ENCODE measurements at places on chromosomes 4 and X.

GRCh38 chrX:110086916-110087484, 84.1 kb downstream of the TMEM164 start:
- peak; percentile 76 for DNase-seq

GRCh38 chr4:185039508-185040273, 21.4 kb downstream of the HELT start:
- peak; percentile 87 for DNase-seq

DNA sequence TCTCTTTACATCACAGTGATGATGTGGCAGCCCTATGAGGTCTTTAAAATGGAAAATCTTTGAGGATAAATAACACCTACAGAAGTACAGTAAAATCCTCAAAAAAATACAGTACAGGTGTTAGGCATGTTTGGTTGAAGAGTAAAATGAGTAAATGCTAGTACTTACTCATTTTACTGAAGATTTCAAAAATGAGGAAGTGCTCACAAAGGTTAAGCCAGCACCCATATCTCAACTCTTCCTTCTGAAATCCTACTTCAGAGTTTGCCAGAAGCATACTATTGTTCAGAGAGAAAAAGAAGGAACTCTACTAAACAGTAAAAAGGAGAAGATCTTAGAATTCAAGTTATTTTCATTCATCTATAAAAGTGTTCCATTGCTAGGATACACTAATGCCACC, 130.9 kb downstream of the CBR4 start:
- peak; percentile 43 for DNase-seq

DNA sequence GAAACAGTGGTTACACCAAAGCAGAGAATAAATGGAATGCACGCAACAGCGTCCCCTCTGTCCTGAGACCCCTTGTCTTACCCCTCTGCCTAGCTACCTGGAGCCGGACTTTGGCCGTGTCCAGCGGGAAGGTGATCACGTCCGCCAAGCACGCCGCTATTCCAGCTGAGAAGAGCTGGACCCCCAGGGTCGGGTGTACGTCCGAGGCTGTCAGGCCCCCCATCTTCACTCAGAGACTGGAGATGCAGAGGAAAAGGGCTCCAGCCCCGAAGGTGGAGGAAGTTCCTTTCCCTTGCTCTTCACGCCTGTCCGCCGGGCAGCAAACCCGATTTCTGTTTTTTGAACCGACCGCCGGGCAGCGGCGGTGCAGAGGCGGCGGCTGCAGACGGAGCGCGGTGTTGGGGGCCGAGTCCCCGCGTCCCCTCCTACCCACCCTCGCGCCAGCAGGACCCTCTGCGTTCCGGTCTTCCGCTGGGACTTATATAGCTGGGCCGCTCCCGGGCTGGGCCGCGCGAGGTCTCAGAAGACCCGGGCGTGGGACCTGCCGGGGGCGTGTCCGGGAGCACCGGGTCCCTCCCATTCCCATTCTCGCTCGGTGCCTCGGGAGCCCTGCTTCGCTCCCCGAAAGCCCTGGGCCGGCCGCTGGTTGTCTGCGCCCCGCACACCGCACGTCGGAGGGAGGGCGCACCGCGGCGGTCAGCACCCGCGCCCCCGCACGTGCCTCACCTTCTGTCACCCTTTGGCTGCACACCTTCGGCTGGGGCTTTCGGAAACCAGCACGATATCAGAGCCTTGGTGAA, at the start of gene UCP1:
Gene UCP1, minus strand, starts transcription at position 455 of the 800 bp plus-strand sequence. Its CDS starts 232 bp downstream, at position 223.
- peak; percentile 38 for DNase-seq

GRCh38 chrX:18971506-18971905, 12.4 kb downstream of the PHKA2 start:
- DNase-seq, result no peak

GRCh38 chrX:54494989-54495813, 833 bp downstream of the FGD1 start:
- DNase-seq, result no peak

GRCh38 chr4:53932796-53933610, 131.4 kb downstream of the CHIC2 start:
- DNase-seq, result no peak
